GM12892 (cell line): ENCODE measurements at places on chromosomes 16 and 17.

GRCh38 chr16:2328428-2328827 lies 12.1 kb downstream of the ABCA3 start:
- no peak for DNase-seq

DNA sequence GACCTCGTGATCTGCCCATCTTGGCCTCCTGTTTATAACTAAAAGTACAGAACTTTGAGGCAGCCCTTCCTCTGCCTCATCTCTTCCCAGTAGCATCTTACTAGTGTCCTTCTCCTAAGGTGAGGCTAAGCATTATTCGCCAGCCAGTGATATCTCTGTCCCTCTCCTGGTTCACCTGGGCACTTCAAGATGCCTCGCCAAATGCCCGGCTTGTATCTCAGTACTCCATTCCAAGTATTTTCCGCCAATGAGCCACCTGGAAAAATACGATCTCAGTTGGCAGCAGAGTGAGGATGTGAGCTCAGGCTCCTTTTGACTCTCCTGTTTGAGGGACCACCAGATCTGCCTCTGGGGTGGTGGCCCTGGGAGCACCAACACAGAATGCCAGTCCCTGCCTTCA lies 25.9 kb upstream of the WSCD1 start:
- DNase-seq = no peak

DNA sequence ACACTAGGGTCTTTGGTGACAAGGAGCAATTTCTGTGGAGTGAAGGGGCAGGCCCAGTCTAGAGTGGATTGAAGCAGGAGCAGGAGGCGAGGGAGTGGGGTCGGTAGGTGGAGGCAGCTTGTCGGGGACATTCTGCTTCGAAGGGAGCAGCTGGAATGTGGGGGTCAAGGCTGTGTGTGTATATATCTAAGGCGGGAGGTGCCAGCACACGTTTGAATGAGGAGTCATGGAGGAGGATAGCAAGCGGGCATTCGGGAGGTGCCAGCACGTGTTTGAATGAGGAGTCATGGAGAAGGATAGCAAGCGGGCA lies 17.7 kb downstream of the NT5M start:
- DNase-seq = no peak

DNA sequence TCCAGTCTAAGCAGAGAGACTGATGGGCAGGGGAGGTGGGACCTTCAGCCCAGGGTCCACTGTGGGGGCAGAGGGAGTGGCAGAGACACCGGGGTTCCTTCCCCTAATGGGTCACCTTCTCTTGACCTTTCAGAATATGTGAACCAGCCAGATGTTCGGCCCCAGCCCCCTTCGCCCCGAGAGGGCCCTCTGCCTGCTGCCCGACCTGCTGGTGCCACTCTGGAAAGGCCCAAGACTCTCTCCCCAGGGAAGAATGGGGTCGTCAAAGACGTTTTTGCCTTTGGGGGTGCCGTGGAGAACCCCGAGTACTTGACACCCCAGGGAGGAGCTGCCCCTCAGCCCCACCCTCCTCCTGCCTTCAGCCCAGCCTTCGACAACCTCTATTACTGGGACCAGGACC lies 2.8 kb downstream of the MIEN1 start:
- no peak for DNase-seq

GRCh38 chr16:54928016-54928356 lies 2.7 kb upstream of the IRX5 start:
- no peak for DNase-seq

DNA sequence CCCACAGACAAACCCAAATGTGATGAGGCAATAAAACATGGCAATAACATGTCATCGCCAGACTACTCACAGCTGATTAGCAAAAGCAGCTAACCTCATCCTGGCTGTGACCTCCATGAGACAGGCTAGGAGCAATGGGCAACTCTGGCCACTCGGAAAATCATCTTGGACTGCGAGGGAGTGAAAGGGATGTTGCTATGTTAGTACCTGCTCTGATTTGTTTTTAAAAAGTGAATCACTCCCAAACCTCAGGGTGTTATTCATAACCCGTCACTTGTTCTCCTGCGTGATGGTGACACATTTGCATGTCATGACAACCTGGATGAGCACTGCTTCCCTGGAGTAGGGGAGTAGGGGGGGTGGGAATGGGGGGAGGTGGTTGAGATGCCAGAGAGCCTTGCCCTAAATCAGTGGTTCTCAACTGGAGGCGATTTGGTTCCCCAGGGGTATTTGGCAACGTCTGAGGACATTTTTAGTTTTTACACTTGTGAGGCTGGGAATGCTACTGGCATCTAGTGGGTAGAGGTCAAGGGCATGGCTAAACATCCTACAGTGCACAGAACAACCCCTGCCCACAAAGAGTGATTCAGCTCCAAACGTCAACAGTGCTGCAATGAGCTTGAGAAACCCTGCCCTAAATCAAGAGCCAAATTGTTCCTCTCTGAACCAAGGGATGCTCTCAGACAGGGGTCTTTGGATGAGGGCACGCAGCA lies 241.7 kb downstream of the SOX9 start:
- DNase-seq = no peak

- DNase-seq = no peak
Measured at GRCh38 chr17:57705921-57706695, 39.0 kb downstream of the CCDC182 start.

DNA sequence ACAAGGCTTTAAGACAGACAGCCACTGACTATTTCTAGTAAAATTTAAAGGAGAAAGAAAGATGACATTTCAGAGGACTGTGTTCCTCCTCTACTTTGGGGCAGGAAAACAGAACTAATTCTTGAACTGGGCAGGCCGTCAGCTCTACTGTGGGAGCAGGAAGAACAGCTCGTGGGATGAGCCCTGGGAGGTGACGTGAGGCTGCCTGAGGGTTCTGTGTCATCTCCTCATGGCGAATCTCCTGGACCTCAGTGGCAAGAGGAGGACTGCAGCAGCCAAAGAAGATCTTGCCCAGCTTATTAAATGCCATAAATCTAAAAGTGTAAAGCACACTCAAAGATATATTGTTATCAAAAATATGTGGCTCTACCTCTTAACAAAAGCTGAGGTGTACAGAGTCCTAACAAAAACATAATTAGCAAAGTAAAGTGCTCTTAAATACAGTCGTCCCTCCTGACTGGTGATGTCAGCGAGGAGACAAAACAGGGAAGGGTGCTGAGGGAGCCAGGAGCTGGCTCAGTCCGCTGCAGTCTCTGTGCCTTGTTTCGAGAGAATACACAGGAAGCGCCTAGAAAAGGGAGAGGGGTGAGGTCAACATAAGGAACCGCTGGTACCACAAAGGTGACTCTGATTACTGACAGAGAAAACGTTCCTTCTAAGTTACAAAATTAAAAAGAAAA lies 58.0 kb downstream of the CREBBP start:
- DNase-seq = no peak

DNA sequence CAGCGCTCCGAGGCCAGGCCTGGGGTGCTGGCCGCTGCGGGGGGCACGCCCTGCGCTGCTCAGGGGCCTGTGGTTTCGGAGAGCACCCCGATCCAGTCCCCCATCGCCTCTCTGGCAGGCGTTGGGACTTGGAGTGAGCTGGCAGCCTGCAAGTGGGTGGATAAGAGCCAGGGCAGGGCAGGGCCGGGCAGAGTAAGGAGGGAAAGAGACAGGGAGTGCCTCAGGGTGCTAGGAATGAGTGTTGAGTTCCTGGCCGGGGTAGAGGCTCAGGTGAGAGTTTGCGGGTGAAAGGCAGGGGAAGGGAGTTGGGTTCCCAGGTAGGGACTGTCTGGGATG lies 1.3 kb downstream of the CDH13 start:
- no peak for DNase-seq

DNA sequence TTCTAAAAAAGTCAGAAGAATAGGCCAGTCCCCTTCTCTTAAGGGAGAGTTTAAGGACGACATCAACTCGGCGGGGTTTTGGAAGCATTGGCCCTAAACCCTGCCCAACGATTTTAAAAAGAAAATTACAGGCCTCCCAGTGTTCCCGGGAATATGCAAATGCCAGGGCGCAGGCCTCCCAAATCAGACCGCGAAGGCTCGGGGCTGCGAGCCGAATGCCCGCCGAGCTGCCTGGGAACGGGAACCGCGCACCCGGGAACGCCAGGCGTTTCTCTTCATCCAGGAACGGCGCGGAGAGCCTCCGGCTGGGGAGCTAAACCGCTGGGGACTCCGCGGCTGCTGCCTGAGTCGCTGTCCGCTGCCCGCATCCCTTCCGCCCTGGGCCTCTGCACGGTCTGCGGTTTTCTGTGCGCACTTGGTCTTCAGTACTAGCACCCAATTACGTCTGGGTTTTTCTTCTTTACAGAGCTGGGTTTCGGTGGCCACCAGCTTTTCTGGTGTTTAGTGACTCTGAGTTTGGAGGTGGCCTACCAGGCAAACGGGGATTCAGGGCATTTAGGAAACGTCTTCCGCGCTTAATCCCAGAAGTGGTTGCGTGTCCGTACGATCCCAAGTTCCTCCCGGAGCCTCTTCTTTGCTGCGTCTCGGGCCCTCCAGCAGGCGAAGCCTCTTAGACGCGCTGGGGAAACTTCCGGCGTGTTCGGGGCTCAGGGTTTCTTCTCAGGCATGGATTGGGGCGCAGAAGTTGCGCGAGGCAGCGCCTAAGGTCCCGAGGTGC lies 5.7 kb downstream of the IRX5 start:
- DNase-seq = no peak

DNA sequence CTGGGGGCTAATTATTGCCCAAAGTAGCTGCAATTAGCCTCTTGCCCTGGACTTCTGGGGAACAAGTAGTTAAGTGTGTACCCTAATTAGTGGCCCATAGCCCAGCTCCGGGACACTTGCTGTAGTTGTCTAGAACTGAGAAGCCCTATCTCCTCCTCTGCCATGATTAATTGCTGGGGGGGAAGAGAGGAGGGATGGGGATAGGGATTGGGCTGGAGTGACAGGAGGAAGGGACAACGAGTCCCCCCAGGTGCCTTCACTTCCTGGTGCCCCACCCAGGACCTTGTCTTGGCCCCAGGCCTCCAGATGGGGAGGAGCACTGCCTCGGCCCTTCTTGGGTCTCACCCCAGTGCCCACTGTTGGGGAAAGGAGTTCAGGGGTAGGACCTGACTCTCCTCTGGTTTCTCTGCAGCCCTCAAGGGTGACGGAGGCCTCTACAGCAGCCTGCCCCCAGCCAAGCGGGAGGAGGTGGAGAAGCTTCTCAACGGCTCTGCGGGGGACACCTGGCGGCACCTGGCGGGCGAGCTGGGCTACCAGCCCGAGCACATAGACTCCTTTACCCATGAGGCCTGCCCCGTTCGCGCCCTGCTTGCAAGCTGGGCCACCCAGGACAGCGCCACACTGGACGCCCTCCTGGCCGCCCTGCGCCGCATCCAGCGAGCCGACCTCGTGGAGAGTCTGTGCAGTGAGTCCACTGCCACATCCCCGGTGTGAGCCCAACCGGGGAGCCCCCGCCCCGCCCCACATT lies 17.4 kb downstream of the NGFR start:
- DNase-seq = no peak

- no peak for DNase-seq
Measured at GRCh38 chr16:3065069-3065741, at the start of gene IL32. TSS of gene IL32 (plus strand) at chr16:3065640. CDS start at chr16:3065812, 172 bp downstream.

- no peak for DNase-seq
Measured at GRCh38 chr16:85236818-85237150, 124.5 kb upstream of the CIBAR2 start.

GRCh38 chr17:82013772-82014321 lies 8.8 kb downstream of the CENPX start:
- DNase-seq = no peak

GRCh38 chr16:59899940-59900339 lies 1165.8 kb upstream of the GOT2 start:
- DNase-seq = no peak
